ENCODE measurements at places on chromosomes 2 and 18.

DNA sequence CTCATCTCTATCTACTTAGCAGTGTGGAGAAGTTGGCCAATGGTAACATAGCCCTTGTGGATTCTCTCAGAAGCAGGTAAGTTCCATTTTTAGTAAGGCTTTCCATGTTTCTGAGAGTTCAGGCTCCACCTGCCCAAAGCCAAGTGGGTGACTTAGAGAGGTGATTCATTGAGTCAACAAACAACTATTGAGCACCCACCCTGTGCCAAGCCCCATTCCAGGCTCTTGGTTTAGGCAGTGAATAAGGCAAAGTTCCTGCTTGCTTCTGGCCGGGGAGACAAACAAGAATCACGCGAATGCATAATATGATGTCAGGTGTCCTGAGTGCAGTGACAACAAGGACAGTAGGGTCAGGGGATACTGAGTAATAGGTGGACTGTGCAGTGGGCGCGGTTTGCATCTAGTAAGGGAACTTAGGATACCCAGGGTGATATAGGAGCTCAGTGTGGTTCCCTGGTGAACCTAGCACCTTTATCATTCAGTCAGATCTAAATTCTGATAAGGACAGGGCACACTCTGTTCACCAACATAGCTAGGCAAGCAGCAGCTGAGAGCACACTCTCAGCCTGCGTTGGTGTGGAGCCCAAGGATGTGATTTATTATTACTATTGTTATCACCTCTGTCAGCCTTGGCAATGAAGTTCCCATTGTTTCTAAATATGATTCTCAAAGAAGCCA, 31.7 kb upstream of the KCTD1 start:
- DNase-seq: no peak

DNA sequence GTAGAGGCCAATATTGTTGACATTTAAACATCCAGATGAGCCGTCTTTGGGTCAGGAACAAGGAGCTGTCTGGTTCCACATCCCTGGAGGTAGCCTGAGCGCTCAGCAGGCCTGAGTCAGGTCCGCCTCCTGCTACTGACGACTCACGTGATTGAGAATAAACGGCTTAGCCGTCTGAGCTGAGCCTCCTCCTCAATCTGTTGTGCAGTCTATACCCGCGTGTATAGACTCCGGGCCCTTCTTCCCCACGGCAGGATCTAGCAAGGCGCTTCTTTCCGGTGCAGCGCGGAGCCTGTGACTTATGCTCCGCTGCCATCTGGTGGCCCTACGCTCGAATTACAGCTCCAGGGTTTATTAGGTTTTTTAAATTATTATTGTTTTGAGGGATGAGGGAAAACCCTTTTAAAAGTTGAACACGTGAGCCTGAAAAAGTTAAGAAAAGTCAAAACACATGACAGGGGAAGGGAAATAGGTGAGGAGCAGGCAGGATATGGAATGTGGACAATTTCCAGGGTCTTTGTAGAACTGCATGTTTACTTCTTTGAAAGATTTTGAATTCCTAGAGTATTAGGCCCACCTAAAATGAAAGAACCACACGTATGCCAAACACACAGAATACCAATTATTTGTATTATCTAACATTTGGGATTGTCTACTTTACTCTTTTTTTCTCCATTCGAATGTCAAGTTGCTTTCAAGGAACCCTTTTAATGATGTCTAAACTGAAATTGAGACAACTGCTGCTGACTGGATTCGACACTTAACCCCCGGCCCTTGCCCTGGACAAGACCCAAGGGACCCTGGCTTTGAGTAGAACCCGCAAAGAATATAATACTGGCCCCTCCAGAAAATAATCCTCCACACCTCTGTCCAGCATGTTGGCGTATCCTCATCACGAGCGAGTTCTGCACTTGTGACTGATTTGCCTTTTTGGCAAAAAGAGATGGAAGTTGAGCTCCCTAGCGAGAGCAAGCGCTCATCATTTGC, 112.4 kb upstream of the ZNF236 start:
- peak; percentile 73 for DNase-seq

DNA sequence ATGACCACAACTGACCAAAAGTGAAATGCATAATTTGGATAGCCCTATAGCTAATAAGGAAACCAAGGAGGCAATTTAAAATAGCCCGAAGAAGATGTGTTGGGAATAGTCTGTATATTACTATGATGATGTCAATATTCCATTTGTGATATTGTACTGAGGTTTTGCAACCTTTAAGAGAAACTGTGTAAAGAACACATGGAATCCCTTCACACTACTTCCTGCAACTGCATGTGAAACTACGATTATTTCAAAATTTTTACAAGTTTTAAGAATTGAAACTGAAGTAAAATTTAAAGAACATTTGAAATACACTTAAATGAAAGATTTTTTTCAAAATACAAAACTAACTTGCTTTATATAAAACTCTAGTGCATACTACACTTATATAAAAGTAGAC, 504.3 kb upstream of the ID2 start:
- no peak for DNase-seq

DNA sequence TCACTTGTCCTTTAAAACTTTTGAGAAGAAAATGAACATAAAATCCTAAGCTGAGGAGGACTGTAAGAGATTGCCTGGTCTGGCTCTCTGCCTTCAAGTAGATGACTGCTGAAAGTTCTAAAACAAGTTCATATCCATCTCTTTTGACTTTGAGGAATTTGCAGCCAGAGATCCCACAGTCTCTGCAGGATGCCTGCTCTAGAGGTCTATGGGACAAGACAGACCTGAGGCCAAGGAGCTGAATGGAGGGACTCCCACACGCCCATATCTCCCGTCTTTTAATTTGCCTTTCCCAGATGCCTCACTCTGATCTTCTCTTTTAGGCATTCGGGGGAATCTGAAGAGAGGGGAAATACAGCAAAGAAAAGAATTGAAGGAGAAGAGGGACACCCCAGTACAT, 255.9 kb upstream of the RASGRP3 start:
- no peak for DNase-seq

- no peak for DNase-seq
These were observed 214.8 kb downstream of the IKZF2 start for GRCh38 chr2:212936572-212936971.

GRCh38 chr2:74378007-74378406, 2.1 kb downstream of the DCTN1 start:
- no peak for DNase-seq

DNA sequence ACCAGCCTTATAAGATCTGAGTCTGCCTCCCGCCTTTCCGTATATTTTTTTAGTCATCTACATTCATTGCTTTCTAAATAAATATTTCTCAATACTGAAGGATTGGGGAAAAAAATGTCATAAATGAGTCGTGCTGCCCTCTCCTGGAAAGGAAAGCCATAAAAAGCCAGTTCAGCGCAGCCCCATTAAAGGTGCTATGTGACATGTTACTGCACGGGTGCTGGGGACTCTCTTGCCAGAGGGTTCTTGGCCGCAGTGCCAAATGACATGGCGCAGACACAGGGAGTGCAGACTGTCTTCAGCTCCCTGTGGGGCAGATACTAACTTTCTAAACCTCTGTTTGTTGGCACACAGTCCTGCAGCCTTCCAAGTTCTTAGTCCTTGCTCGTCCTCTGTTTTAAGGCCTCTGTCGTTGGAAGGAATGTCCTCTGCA, 53.7 kb upstream of the MAP3K20 start:
- peak; percentile 55 for DNase-seq

DNA sequence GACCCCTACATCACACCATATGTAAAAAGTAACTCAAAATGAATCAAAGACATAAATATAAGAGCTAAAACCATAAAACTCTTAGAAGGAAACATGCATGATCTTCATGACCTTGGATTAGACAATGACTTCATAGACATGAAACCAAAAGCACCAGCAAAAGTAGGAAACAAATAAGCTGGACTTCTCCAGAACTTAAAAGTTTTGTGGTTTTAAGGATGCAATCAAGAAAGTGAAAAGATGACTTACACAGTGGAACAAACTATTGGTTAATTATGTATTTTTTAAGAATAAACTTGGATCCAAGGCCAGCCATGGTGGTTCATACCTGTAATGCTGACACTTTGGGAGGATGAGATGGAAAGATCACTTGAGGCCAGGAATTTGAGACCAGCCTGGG, 150.2 kb downstream of the GALNT1 start:
- DNase-seq: no peak

- DNase-seq: no peak
These were observed 115.6 kb downstream of the GLI2 start for GRCh38 chr2:120851116-120851773.

All from fibroblast of mammary gland (primary cell).